M059J (cell line): ENCODE measurements at places on chromosomes 2 and 18. TPM values are rescaled to one million over a fixed set of nuclear protein-coding genes. Genes with fewer than 3 reads are reported as not detected.

Gene TTR
- total RNA-seq, result not detected in 2 replicates

Gene RBMS1
- total RNA-seq, result 44.3 and 52.9 TPM in 2 replicates

Gene TEKT4
- not detected in 2 replicates for total RNA-seq

Gene LRRC30
- total RNA-seq, result not detected in 2 replicates

Gene IGFBP2
- 7.6 and 12.6 TPM in 2 replicates for total RNA-seq

Gene ZCCHC2
- total RNA-seq, result 9.6 and 13.0 TPM in 2 replicates

Gene LOXHD1
- not detected in 2 replicates for total RNA-seq

Gene TSPYL6
- not detected in 2 replicates for total RNA-seq

Gene ERICH2
- total RNA-seq, result not detected in 2 replicates

Gene XIRP2
- total RNA-seq, result 0.02 TPM in 1 of 2 replicates, not detected in the other
